M059J (cell line): ENCODE measurements at places on chromosomes 2 and 18.
A peak's percentile ranks its signal among the peaks of the same experiment; 100 is the strongest.

DNA sequence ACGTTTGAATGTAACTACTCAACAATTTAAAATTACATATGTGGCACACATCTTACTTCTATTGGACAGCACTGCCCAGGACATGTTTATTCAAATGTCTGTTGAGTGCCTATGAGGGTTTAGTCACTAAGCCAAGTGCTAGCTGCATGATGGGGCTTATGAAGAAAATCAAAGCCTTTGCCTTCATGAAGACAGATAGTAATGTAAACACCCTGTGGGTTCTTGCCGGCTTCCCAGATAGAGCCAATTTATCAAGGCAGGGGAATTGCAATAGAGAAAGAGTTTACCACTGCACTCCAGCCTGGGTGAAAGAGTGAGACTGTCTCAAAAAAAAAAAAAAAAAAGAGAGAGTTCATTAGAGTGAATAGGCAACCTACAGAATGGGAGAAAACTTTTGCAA, 43.7 kb upstream of the NEB start:
- DNase-seq: no peak

- DNase-seq: peak; percentile 43
Measured at GRCh38 chr2:118667348-118667747, 180.1 kb downstream of the EN1 start.

- DNase-seq: no peak
Measured at GRCh38 chr2:212730994-212731393, 192.4 kb upstream of the ERBB4 start.

DNA sequence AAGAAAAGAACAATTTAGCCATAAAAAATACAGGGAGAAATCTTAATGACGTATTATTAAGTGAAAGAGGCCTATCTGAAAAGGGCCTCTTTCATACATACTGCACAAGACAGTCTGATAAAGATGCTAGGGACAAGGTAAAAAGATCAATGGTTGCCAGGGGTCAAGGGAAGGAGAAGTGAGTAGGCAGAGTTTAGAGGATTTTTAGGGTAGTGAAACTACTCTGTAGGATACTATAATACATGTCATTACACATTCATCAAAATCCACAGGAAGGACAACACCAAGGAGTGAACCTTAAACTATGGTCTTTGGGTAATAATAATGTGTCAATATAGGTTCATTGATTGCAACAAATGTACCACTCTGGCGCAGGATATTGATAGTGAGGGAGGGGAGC, 289.3 kb downstream of the FSIP2 start:
- no peak for DNase-seq

- DNase-seq: peak; percentile 37
Measured at GRCh38 chr2:33583194-33583938, 15.7 kb downstream of the FAM98A start.

DNA sequence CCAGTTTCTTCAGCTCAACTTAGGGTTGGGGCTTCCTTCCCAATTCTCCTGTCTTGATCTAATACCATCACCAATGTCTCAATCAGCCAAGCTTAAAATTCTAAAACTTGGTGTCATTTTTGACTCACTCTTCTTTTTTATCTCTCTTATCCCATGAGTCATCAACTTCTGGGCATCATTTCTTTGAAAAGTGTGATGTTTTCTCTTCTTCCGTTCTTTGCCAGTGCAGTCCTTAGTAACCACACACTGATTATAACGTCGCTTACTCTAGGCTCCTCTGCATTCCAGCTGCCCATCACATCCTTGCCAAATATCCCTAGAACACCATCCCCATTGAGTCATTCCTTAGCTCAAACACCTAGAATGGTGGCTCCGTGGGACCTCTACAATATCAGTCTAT, 27.4 kb upstream of the MRO start:
- peak; percentile 53 for DNase-seq
